ENCODE measurements at places on chromosomes 3 and 15.

DNA sequence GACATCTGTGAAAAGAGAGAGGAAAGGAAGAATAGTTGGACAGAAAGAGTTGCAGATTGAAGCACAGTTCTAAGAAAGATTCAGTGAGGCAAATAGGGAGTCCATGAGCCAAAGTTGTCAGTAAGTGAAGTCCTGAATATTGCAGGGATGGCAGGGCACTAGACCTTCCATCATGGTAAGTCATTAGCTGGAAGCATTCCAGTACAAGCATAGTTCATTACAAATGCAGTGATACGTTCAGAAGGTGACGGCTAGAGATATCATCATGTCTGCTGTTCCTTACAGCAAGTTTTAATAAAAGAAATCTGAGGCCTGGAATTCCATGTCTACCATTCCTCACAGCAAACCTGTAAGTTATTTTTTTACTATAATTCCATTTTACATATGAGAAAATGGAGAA, 720.1 kb downstream of the GBE1 start:
- DNase-seq: no peak

- DNase-seq: no peak
Observed at GRCh38 chr3:142931222-142931621, 32.3 kb downstream of the PAQR9 start.

DNA sequence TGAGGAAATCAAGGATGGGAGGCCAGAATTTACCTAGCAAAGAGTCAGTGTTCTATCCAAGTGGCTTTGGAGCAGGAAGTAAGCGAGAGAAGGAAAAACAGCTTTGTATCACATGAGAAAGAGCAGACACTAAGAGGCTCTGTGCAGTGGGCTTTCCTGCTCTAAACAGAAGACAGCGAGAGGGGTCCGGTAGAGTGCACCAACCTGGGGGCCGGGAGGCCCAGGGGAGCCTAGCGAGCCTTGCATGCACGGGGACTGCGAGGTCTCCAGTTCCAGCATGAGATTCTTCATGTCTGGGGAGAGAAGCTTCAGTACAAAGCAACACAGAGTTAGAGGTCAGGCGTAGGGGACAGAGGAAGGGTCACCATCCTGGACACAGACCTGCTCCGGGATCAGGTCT, 33.5 kb downstream of the COLQ start:
- DNase-seq: no peak

DNA sequence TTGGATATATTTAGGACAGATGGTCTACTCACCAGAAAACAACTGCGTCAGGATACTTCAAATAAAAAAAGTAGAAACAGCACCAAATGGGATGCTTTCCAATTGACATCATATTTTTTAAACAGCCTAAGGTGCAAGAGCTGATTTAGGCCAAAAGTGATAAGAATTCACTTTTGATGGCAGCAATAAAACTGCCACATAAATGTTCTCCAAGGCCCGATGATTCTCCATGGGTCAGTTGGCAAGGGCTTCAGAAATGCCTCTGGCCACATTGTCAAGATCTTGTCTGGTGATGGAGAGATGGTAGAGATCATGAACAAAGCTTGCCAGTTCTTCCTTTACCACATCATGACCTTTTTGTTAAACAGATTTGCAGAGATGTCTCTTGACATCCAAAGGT, 38.9 kb downstream of the LDHAL6B start:
- DNase-seq: no peak

DNA sequence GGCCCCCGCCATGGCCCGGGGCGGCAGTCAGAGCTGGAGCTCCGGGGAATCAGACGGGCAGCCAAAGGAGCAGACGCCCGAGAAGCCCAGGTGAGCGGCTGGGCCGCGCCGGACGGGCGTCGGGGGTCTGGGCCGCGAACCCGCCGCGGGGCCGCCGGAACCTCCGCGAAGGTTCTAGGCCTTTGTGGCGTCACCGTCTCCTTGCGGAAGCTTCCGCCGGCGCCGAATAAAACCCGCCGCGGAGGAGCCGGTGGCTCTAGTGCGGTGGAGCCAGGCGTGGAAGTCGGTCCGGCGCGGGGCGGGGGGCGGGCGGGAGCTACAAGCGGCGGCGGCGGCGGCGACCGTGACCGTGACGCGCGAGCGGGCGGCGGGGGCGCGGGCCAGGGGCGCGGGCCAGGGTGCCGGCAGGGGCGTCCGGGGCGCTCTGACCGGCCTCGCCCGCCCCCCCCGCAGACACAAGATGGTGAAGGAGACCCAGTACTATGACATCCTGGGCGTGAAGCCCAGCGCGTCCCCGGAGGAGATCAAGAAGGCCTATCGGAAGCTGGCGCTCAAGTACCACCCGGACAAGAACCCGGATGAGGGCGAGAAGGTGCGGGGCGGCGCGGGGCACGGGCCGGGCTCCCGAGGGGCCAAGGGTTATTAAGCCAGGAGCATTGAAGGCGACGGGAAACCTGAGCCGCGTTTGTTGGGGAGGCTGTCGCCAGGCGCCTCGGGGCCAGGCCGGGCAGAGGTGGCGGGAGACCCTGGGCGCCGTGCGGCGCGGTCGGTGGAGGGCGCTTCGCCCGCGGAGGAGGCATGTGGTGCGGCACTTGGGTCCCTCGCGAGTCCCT, at the start of gene DNAJA4:
DNAJA4 (plus strand) TSS at position 259 of the 833 bp plus-strand sequence; CDS start at position 461, 202 bp downstream.
- peak; percentile 46 for DNase-seq

- no peak for DNase-seq
Observed at GRCh38 chr3:46353647-46354410, at the start of gene CCR2. CCR2 (plus strand) TSS chr3:46354111; CDS start chr3:46357528, 3,417 bp downstream.

DNA sequence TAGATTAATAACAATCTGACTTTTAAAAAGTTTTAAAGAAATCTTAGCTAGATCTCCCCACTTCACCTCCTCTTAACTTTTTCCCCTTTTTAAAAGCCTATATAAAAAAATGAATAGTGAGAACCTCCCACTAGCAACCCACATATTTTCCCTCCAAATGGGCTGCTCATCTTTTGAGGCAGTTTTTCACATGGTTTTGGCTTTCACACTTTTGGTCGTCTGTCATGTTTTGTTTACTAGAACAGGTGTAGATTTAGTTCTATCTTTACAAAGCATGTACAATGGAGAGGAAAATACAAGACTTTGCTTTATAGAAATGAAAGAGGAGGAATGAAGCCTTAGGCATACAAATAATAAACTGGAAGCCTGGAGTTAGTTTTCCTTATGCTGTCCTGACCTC, 126.7 kb upstream of the EOMES start:
- DNase-seq: no peak

GRCh38 chr15:74552773-74553441, 11.9 kb downstream of the ARID3B start:
- DNase-seq: no peak

- DNase-seq: no peak
Observed at GRCh38 chr3:153150991-153151390, 11.0 kb upstream of the RAP2B start.

DNA sequence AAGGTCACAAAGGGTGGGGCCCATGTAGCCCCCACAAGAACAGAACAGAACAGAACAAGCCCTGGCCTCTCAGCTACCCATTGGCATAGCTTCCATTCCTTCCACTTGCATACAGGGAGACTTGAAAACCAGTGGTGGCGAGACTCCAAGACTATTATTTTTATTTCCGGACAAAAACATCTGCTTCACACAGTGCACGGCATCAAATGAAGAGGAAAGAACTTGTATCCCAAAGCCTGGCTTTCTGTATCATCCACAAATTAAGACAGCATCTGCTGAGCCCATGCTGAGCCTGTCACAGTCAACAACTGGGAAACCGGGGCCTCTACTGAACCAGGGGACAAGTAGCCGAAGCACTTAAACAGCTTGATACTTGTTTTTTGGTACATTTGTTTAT, 56.0 kb downstream of the CLEC3B start:
- DNase-seq: peak; percentile 49

GRCh38 chr3:70180664-70181063, 131.8 kb downstream of the MDFIC2 start:
- DNase-seq: no peak

DNA sequence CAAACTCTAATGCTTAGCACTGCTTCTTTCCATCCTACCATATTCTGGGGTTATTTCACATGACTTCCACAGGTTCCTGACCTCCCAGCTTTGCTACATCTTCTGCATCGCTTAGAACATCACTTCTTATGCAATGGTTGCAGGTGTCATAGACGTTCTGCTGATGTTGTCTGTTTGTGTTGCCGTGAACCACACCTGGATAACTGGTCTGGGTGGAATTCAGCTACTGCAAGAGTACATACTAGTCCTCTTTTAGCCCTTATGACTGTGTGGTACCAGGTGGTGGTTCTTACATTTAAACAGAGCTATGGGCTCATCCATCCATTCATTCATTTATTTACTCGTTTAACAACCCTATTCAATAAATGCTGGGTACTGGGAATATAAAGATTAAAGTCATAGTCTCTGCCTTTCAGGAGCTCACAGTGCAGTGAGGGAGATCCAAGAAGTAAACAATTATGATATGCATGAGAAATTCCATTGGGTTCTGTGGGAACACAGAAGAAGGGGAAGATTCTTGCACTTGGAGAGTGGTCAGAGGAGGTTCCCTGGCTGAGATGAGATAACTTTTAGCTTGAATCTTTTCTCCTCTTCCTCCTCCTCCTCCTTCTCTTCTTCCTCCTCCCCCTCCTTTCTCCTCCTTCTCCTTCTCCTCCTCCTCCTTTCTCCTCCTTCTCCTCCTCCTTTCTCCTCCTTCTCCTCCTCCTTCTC, 30.8 kb downstream of the TMEM45A start:
- no peak for DNase-seq

- DNase-seq: no peak
Observed at GRCh38 chr3:65577843-65578430, 460.8 kb downstream of the MAGI1 start.

GRCh38 chr3:122183521-122183892, at the start of gene CASR:
CASR (plus strand) TSS chr3:122183668; CDS start chr3:122254190, 70,522 bp downstream.
- no peak for DNase-seq

DNA sequence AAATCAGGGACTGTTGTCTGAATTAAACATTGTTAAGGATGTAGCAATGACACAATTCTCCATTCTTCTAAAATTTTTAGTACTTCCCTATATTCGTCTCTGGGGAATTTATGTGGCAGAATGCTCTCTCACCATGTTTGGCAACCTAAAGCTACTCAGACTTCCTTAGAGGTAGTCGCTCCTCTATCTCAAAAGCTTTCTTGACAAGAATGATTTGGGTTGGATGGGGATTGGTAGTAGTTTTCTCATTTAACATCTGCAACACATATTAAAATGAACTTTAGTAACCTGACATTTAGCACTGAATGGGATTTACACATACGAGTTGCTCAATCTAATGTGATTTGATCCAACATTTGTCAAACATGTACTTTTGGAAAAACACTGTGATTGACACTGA, 233.3 kb downstream of the RBMS3 start:
- DNase-seq: peak; percentile 45

DNA sequence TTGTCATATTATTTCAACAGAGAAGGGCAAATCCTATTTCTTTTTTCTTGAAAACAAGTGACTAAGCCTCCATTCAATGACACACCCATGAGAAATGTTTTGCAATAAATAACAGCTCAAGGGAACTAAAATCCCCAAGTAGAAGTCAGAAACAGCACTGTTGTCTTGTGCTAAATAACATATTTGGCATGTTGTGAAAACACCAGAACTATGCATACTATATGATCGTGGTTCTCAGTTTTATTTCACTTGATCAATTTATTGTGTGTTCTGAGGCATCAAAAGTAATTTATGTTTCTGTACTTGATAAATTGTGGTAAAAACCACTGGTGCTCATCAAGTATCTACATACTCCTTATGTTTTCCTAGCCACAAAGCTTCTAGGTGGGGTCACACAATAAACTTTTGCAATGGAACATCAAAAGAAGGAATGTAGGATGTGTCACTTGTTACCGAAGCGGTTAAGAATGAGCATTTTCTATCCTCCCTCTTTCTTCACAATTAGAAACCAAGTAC, 691.7 kb upstream of the CBLB start:
- DNase-seq: peak; percentile 80

GRCh38 chr3:126925411-126926171, 57.3 kb upstream of the PLXNA1 start:
- no peak for DNase-seq

DNA sequence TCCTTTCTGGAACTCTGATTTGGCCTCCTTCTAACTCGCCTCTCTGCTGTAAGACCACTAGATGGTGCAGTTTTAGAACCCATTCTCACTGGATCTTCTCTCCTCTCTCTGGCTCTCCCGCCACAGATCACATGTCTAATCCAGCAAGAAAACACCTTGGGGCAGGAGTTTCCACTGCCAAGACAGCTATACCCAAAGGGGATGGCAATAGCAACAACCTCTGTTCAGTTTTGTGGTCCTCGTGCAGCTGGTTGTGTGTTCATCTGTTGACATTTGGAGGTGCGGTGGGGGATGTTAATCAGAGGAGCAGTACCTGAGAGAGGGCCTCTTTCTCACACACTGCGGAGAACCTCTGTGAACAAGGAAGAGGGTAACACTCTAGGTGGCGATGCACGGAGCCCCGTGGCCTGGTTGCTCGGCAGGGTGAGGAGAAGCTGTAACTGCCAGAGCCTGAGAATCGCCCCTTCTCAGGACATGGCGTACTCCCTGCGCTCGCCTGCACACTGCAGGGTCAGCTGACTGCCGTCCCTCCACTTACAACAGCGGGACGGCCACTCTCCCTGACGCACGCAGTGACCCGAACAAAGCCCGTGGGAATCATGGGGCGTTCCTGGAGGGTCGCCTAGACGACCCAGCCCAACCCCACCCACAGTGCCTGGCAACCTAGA, at the start of gene TEX55:
TEX55 (plus strand) TSS at position 666 of the 668 bp plus-strand sequence. CDS start 25 bp downstream, outside the sequence.
- peak; percentile 48 for DNase-seq

- no peak for DNase-seq
Observed at GRCh38 chr3:31909455-31909854, 71.6 kb downstream of the OSBPL10 start.

- DNase-seq: peak; percentile 80
Observed at GRCh38 chr3:11335056-11335608, 62.9 kb downstream of the ATG7 start.

- DNase-seq: no peak
Observed at GRCh38 chr3:184741798-184742675, 30.2 kb upstream of the MAGEF1 start.

GRCh38 chr15:66779331-66780009, 77.4 kb downstream of the SMAD6 start:
- DNase-seq: no peak

GRCh38 chr3:71008350-71008935, 575.1 kb downstream of the FOXP1 start:
- DNase-seq: no peak

DNA sequence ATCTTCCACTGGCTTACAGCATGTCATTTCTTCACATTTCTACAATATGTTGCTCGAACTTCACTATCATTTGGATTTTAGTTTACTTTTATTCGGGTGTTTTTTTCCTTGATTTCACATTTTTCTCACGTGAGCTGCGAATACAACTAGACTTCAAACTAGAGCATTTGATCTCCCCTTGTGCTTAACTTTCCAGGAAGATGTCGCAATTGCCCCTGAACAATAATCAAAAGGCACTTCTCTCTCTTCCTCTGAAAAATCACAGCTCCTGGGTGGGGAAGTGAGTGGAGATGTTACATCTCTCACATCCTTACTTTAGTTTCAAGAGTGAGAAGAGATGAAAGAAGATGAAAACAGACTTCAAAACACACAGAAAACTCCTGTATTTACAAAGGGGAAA, 587.9 kb downstream of the TBL1XR1 start:
- no peak for DNase-seq

GRCh38 chr3:32937331-32937730, 14.1 kb upstream of the CCR4 start:
- DNase-seq: no peak

Data from fibroblast of skin of abdomen (primary cell).